ENCODE measurements at places on chromosomes 16 and 17. TPM values are rescaled to one million over a fixed set of nuclear protein-coding genes. Genes with fewer than 3 reads are reported as not detected.

DNA sequence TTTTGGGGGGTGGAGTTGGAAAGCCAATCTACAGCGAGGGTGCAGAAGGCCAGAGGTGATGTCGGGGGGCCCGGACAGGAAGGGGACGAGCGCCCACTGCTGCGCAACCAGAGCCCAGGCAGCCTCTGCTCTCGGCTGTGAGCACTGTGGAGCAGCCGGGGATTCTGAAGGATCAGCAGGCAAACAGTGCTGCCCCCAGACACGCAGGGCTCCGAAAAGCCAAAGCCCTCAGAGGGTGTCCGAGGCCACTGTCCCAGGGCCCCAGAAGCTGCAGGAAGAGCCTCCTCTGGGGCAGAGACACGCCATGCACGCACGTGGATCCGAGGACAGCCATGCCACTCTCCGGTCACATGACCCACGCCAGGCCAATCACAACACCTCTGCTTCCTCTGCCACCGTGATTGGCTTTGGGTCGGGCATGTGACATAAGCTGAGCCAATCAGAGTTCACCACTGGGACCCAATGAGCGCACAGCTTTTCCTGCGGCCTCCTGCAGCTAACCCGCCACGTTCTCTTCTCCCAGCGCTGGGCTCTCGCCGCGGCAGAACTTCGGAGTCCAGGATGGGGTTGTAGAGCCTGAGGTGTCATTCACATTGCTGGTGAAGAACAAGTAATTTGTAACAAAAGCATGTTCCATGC lies 40.7 kb downstream of the ACTG1 start:
- peak; percentile 60 for DNase-seq

DNA sequence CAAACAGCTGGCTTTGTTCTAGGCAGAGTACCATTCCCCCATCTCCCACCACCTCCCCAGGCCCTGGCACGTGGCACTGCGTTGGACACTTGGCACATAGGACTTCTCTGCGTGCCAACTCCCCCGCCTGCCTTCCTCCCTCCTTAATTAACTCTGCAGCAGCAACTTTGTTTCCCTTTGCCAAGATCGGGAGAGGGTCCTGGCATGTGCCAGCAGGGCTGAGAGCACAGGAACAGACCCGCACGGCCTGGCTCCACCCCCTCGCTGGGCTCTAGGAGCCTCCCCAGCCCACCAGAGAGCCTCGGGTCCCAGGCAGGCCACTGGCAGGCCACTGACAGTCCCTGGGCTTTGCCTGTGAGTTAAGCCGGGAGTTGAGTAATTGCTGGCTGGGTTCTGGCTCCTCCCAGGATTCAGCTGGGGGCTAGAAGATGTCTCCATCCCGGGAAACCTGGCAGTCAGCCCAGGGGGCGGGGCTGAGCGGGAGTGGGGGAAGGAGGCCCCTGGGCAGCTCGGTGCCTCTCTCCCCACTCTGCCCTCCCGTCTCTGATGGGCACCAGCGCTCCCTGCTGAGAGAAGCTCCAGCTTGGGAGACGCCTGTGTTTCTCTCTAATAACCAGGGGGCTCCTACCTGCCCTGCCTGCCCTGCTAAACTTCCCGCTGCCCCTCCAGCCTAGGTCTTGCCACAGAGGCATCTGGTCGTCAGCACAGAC lies 224.0 kb upstream of the TNRC6C start:
- DNase-seq, result no peak

The CHST4 gene
- 0.26 TPM for polyA plus RNA-seq

The CBLN1 gene
- 0.20 TPM for polyA plus RNA-seq

- DNase-seq, result no peak
Observed at GRCh38 chr17:15782866-15783265, 50.8 kb downstream of the TBC1D26 start.

DNA sequence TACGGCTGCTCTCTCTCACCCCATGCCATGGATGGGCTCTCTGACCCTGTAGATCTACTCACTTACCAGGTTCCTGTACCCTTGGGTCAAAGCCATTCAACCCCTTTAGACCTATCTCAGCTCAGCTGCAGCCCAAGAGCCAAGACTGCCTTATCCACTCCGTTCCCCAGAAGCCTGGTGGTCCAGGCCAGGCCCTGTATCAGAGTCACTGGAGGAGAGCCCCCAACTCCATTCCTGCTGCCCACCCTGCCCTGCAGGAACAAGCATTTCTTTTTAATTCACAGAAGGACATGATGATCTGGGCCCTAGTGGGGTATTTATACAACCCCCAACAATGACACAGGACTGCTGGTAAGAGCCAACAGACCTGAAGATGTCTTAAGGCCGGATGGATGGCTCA lies 76.8 kb downstream of the AIPL1 start:
- DNase-seq, result no peak

DNA sequence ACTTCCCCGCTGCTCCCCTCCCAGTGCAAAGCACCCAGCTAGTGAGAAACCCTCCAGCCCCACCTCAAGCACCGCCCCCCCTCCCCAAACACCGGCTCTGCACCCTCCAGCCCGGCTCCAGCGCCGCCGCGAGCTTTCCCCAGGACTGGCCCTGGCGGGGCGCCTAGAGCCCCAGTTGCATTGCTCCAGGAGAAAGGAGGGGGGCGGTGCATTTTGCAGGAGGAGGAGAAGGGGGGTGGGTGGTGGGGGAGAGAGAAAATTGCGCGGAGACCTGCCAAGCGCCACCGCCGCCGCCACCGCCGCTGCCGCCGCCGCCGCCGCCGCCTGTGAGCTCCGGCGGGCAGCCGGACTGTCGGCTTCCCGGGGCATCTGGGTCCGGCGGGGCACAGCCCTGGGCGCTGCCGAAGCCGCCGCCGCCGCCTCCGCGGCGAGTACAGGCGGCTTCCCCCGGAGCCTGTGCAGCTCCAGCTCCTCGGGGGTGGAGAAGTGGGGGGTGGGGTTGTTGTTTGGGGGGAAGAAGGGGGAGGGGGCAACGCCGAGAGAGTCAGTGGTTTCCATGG lies 333 bp upstream of the NOG start:
- no peak for DNase-seq

- DNase-seq, result no peak
Observed at GRCh38 chr16:35506018-35506897, 2046.8 kb downstream of the TP53TG3F start.

DNA sequence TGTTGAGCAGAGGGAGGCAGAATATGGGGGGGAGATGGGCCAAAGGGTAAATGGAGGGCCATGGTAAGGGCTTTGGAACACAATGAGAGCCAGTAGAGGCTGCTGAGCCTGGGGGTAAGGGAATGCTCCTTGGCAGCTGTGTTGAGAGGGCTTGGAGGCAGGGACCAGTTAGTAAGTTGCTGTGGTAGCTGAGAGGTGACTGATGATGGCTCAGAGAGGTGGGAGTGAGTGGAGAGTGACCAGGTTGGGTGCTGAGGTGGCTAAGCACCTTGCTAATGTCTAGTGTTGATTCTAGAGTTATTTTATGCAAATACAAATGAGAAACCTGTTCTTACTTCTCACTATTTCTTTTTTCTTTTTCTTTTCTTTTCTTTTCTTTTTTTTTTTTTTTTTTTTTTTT lies 10.8 kb downstream of the SBK1 start:
- DNase-seq, result no peak

DNA sequence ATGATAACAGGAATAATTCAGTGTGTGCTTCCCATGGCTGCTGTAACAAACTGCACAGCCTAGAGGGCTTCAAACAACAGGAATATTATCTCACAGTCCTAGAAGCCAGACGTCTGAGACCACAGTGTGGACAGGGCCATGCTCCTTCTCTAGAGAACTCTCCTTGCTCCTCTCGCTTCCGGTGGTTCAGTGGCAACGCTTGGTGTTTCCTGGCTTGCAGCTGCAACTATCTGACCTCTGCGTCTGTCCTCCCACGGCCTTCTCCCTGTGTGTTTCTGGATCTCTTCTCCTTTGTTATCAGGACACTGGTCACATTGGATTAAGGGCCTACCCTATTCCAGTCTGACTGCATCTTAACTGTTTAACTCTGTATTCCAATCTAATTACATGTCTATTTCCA lies 414.3 kb downstream of the MAF start:
- no peak for DNase-seq

- no peak for DNase-seq
Observed at GRCh38 chr17:2060681-2061440, 6.0 kb downstream of the HIC1 start.

DNA sequence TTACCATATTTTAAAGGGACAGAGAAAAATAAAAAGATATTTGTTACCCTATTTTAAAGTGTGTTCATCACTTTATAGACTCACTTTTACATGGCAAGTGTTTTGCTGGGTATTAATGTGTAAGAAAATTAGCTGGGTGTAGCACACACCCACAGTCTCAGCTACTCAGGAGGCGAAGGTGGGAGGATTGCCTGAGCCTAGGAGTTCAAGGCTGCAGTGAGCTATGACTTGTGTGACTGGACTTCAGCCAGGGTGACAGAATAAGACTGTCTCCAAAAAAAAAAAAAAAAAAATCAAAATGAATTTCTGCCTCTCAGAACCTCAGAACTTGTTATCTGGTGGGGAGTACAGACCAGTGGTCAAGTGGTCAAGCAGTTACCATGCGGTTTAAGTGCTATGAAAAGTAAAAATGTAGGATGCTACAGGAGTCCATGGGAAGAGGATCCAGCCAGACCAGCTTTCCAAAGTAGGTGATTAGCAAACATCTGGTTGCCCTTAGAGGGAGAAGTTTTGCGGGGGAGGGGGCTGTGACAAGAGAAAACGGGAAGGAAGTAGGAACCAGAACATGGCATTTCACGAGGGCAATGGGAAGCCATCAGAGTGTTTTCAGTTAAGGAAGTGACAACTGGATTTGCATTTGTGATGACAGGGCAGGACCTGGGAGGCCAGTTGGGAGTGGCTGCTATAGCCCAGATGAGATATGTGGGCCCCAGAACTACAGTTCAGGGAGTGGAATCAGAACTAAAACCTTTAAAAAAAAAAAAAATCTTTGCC lies 13.9 kb downstream of the CNEP1R1 start:
- DNase-seq, result no peak

The EDC4 gene
- polyA plus RNA-seq, result 91.3 TPM

DNA sequence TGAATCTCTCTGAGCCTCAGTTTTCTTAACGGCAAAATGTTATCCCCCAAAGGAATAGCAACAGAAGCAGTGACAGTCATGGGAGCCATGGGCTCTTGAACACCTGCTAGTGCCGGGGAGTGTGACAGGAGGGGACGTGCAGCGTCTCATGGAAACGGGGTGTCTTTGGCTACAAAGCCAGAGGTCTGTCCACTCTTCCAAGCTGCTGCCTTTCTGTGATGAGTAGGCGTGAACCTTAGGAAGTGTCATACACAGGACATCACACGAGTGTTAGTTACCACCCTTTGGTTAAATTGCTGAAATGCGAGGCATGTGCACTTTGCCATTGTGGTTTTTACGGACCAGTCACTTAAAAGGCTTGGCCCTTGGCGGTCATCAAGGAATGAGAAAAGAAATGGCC lies 93.4 kb downstream of the IRF8 start:
- no peak for DNase-seq

The LRRC46 gene
- polyA plus RNA-seq, result 2.5 TPM

DNA sequence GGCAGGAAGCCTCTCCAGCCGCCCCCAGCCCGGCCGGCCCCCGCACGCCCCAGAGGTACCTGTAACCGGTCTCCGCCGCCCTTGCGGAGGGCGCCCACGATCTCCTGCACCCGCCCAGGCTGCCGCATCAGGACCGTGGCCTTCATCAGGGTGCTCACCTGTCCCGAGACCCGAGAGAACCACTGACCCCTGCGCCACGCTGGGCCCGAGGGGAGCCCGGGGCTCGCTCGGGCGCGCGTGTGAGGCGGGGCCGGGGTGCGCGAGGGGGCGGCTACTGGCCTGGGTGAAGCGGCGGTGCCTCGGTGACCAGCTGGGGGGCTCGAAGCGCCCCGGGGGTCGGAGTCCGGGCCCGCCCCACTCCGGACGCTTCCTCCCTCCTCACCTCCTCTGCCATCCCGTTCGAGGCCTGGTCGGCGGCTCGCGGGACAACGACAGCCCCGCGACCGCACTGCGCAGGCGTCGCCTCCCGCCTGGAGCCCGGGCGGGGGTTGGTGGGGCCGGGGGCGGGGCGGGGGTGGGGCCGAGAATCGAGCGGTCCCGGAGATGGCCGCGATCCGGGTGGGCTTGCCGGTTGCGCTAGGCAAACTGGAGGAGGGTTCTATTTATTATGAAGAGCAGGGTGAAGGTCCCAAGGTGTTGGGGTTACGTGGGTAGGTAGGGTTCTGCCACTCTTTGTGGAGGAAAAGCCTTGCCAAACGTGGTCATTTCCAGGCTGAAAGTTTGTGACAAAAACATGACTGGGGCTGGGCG lies at the start of gene NT5C3B:
Gene NT5C3B (minus strand): TSS at position 433 of the 750 bp plus-strand sequence. CDS start 39 bp downstream, at position 394.
- no peak for DNase-seq

- DNase-seq, result no peak
Observed at GRCh38 chr17:6452471-6453266, 8.4 kb downstream of the PIMREG start.

GRCh38 chr17:2871205-2871604 lies 75.0 kb downstream of the RAP1GAP2 start:
- no peak for DNase-seq

DNA sequence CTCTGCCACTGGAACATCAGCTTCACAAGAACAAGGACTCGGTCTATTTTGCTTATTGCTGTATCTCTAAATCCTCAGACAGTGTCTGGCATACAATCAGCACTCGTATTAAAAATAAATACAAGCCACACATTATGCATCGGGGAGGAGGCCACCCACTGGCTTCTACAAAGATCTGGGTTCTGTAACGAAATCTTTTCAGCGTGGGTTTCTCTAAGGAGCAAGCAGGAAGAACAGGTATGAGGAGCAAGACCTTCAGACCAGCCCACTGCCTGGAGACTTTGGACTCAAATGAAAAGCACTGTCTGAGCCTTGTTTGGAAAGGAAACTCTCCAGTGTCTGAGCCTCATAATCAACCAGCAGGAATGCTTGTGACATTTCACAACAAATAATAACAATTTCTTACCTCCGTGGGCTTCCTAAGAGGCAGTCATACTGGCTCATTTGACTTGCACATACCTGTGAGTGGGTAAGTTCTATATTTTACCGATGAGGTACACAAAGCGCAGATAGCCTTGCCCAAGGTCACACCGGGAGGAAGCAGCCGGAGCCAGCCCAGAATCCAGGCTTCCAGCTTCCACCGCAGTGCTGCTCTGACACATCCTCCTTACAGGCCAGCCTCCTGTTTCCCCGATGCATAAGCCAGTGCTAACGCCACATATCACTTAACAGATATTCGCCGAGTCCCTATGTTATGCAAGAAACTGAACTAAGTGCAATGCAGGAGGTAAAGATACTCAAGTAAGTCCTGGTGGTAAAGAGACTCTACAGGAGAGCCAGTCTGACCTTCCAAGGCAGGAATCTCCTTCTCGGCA lies 118.6 kb upstream of the TNRC6C start:
- no peak for DNase-seq

DNA sequence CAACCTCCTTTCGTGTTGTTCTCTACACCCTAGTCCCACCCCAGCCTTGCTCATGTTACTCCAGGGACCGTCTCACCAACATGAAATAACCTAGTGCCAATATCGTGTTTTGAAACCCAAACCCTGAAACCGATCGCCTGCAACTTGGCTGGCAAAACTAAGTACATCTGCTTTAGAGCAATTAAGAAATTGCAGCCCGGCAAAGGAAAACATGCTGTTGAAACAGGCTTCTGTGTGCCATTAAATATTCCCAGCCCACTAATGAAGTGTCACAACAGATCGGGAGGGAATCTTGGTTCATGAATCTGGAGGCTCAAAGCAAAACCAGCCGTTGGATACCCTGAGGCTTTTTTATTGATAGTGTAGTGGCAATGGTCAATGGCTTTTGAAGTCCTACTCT lies 48.3 kb upstream of the GPR139 start:
- DNase-seq, result no peak
